ENCODE measurements at places on chromosomes 7 and 10.

- peak; percentile 35 for DNase-seq
These were observed 39.7 kb upstream of the TNKS2 start for GRCh38 chr10:91758303-91759146.

- DNase-seq: no peak
These were observed 118.5 kb downstream of the GRID1 start for GRCh38 chr10:86248062-86248461.

DNA sequence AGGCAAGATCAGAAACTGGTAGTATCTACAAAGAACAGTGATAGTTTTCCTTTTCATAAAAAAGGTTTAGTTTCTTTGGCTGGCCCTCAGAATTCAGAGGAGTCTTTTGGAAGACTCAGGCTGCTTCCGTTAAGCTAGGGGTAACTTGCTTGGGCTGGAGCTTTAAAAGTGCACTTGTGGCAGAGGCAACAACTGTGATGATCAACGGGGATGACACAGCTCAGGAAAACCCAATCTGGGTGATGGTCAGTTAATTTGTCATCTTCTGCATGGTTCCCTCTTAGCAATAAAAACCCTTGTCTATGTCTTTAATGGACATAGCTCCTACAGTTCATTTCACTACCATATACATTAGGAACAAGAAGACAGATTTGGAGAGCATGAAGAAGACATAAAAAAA, 46.7 kb downstream of the SGMS1 start:
- DNase-seq: no peak

DNA sequence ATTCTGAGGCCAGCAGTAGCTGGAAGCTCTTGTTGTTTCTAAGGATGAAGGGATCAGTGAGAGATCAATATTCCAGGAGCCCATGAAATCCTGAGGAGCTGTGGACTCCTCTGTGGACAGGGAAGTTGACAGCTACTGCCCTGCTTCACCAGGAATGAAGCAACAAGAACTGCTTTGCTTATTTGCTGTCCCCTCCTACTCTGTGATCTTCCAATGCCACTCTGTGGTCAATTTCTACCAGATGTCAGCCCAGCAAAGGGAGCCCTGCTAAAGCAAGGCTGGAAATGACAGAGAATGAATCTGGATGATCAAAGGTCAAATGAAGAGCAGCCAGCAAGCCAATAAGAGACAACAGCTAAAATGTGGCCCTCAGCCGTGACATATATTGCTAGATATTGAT, 227.5 kb upstream of the CHRM2 start:
- no peak for DNase-seq

Measured in urinary bladder (tissue), 4 donors.